ENCODE measurements at places on chromosomes 7 and 10.
A peak's percentile ranks its signal among the peaks of the same experiment; 100 is the strongest.

DNA sequence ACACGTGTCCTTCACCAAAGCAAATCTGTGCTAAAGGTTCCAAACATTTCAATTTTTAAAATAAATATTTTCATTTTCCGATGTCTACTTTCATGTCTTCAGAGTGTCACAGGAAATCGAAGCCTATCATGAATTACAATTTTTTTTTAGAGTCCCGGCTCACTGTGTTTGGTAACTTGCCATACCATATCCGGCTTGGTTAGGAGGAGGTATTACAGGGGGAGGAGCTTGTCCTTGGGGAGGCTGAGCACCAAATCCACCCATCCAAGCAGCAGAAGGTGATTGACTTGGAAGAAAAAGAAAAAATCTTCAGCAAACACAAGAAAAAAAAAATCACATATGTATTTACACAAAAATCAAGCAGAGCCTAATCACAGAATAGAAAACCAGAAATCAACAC, 21.3 kb downstream of the TIAL1 start:
- no peak for DNase-seq

DNA sequence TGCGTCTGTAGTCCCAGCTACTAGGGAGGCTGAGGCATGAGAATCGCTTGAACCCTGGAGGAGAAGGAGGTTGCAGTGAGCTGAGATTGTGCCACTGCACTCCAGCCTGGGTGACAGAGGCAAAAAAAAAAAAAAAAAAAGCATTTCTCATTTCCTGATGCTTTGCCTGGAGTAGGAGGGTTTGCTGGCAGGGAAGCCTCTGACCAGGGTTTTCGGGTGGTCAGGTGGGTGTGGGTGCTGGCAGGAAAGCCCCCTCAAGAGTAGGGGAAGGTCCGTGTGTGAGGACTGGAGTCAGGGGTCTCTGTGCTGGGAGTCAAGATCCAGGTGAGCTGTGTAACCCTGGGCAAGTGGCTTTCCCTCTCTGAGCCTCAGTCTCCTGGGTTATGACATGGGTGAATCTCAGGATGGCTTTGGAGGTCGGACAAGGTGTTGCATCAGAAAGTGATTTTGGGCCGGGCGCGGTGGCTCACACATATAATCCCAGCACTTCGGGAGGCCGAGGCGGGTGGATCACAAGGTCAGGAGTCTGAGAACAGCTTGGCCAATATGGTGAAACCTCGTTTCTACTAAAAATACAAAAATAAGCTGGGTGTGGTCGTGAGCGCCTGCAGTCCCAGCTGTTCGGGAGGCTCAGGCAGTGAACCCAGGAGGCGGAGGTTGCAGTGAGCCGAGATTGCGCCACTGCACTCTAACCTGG, 3.2 kb downstream of the AMZ1 start:
- DNase-seq = no peak

DNA sequence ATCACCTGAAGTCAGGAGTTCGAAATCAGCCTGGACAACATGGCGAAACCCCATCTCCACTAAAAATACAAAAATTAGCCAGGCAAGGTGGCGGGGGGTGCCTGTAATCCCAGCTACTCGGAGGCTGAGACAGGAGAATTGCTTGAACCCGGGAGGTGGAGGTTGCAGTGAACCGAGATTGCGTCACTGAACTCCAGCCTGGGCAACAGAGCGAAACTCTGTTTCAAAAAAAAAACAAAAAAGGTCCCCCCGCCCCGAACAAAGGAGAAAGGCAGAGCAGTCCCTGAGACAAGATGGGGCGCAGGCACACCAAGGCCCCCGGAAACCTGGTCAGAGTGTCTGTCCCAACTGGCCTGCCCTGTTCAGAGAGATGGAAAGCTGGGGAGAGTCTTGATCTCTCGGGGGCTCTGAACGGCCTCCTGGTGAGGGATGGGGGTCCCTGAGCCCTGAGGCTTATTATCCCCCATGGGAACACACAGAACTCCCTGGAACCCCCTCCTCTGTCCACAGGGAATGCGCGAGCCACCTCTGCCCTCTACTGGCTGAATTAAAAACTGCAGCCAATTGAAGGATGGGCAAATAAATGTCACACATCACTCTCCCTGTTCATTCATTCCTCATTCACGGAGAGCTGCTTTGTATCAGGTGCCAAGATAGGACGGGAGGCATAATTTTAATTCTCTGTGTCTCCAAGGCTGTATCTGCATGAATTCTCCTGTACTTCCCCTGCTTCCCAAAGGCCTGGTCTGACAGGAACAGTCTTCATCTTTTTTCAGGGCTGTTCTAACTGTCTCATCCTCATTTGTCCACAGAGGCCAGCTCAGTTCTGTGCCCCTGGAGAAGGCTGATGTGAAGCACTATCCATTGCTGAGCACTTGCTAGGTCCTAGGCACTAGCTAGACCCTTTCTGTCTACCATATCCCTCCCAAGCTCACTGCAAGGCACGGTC, 28.9 kb downstream of the MAT1A start:
- DNase-seq = no peak

DNA sequence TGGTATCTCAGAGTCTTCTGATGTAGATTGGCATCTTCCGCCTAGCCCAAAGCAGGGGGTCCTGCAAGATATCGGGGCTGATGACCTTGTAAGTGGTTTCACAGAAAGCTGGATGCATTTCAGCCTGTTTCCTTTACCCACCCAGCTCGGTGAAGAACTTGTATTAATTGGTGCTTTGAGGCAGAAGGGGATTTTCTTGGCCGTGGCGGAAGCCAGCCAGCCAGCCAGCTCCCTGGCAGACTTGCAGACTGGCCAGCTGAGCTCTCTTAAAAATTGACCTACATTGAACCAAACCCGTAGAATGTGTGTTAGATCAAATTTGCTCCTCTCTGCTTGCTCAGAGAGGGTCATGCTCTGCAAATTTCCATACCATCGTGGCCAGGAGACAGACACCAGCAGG, 218.4 kb downstream of the ADAM12 start:
- no peak for DNase-seq

DNA sequence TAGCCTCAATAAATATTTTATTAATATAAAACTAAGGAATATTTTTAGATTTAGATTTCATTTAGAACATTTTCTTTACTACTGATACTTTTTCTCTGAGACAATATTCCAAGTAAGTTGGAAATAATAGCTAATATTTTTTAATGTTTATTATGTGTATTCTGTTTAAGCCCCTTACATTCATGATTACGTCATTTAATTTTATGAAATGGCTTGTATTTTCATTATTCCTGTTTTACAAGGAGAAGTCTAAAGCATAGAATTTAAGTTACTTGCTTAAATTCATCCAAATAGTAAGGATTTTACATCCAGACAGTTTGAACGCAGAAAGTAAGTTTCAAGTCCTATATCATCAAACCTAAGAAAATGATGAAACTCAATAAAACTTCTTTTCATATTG, 6.1 kb downstream of the DGKB start:
- DNase-seq = no peak

DNA sequence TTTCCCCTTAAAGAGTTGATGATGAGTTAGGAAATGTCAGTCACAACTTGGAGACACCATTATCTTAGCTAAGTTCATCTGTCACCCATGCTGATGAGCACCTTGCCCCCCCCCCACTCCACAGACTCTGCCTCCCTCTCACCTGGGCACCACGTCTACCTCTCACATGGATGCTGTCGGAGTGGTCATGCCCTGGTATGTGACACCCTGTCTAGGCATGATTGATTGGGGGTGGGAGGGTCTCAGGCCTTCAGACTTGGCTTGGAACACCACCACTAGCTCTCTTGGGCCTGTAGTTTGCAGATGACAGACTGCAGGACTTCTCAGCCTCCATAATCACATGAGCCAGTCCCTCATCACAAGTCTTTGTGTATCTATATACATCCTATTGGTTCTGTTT, 78.0 kb downstream of the WDR37 start:
- no peak for DNase-seq

- no peak for DNase-seq
These were observed 15.1 kb downstream of the FAM53B start for GRCh38 chr10:124728830-124729661.

DNA sequence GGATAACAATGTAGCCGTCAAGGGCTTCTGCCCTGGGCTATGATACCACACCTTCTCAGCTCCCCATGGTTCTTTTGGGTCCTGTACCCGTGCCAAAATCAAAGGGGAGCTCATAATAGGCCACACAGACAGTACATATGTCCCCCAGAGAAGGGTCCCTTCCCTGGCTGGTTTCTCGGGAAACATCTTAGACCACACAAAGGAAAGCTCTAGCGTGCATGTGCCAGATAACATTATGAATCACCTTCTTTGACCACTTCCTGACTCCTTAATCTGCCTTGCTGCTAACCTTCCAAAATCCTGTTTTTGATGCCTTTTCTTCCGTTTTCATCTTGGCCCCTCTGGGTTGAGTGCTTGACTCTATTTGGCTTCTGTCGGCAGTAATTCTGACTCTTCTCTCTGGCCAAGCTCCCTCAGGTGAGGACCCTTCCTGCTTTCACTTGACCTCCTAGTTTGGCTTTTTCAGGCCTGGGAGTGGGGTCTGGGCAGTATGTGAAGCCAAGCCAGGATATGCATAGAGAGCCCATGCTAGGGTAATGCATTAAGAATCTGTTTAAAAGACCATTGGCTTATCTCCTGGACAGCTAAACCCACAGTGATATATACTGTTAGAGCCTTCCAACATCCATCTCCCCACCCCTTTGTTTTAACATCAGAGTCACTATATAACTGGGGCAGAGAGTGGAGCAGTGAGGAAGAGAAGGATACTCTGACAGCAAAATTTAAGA, 84.8 kb downstream of the ANLN start:
- no peak for DNase-seq

GRCh38 chr10:11322698-11323097, 288.8 kb downstream of the USP6NL start:
- no peak for DNase-seq

- DNase-seq = no peak
These were observed 66.5 kb upstream of the ADRB1 start for GRCh38 chr10:113977174-113977573.

GRCh38 chr7:104328970-104329825, 795 bp downstream of the LHFPL3 start:
- no peak for DNase-seq

- DNase-seq = peak; percentile 16
These were observed 16.1 kb upstream of the LAMB4 start for GRCh38 chr7:108146070-108146842.

DNA sequence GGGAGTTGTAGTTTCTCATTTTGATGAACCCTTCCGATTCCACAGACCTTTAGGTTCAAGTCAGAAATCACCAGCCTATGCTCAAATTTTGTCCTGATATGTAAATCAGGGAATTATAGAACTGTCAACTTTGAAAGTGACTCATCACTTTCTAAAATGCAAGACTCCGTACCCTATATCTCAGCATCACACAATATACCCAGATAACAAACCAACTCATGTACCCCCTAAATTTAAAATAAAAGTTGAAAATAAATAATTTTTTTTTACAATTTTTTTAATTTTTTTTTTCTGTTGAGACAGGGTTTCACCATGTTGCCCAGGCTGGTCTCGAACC, 393 bp upstream of the ARHGAP19 start:
- no peak for DNase-seq

DNA sequence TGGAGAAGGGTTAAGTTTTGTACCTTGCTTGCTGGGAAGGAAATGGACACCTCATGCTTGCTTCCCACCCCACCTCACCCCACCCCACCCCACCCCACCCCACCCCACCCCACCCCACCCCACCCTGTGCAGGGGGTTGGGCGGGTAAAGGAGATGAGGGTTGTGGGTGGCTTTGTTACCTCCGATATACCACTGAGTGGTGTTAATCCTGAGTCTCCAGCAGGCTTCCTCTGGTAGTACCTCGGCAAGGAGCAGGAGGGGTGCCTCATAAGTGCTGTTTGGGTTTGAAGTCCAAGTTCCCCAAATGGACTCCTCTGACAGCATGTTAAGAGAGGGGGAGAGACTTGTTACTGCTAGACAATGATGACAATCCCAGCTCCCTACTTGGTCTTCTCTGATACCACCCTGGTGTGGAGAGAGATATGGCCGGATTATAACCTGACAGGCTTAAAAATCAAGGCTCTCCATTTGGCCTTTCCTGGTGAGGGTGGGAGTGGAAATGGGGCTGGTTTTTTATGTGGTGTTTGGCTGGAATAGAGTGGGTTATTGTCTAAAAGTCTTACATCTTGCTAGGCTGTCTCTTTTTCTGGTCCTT, 11.7 kb downstream of the SAMD8 start:
- no peak for DNase-seq

- DNase-seq = no peak
These were observed 42.5 kb downstream of the DPCD start for GRCh38 chr10:101630633-101630920.

DNA sequence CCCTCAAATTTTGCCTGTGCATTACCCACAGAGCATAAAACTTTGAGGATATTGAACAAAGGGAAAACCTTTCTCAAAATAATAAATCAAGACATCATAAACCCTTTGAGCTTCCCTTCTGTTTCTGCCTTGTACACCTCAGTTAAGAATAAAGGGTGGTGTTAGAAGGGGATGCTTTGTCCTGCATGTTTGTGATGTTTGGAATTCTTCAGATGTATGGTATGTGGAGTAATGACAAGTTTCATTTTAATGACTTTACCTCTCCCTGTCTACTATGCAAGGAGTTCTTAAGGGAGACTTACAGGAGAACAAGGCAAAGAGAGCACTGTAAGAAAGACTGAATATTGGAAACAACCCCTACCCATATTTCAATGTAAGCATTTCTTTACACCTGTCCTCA, 99.2 kb downstream of the HECW1 start:
- no peak for DNase-seq

DNA sequence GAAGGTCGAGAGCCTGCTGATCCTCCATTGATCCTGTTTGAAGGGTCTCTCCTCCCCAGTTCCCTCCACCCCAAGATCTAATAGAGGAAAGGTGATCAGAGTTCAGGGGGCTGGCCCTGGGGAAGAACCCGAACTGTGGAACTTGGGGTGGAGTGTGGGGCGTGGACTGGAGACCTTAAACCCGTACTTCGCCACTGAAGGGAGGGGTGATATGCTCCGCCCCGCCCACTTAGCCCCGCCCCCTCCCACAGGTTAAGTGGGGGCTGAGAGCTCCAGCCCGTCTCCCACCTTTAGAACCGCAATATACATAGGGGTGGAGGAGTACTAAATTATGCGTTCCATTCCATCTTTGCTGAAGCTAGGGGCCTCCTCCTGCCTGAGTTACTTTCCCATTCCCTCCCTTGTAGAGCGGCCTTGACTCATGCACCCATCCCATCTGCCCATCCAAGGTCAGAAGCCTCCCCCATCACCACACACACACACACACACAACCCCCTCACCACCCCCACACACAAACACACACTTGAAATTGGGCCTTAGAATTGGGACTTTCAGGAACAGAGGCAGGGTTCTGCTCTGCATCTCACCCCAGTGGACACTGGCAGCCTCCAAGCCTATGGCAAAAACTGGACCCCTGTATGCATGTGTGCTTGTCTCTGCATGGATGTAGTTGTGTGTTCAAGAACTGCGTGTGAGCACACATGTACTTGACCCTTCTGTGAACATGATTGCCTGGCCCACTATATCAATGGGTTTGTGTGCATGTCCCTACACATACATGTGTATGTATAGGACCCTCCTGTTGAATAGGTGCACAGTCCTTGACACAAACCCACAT, 991 bp downstream of the SEMA4G start:
- no peak for DNase-seq

DNA sequence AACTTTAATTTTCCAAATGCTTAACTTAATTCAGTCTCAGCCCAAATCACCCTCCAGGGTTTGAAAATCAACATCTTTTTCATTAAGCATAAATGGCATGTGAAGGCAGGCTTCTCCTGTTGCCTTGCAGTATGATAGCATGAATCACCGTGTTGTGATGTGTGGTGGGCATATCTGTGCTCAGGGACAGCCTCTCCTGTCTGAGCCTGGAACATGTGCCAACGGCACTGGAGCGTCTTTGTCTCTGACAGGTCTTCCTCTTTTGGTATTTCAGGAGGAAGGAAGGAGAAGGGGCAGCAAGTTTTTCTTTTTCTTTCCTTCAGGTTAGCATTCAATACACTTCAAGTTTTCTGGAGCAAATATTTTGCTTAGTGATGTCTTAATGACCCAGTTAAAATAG, 57.6 kb downstream of the LRGUK start:
- no peak for DNase-seq

All from cerebellar nuclear complex (tissue), 1 donor.